SK-N-SH (cell line): ENCODE measurements at places on chromosomes 6 and 20. TPM values are rescaled to one million over a fixed set of nuclear protein-coding genes. Genes with fewer than 3 reads are reported as not detected.

Gene PRSS16
- polyA plus RNA-seq: 0.05 and 0.07 TPM in 2 replicates

Gene BPI
- not detected in 2 replicates for polyA plus RNA-seq

- H3K27me3 ChIP-seq: no peaks in the 10 kb centered on the region
- no peak for DNase-seq
- no peaks in the 10 kb centered on the region for H3K36me3 ChIP-seq
These were observed 99.9 kb downstream of the CAP2 start for GRCh38 chr6:17493286-17493685.

- no peaks in the 10 kb centered on the region; the same call in 1 of the 2 replicates for H3K4me1 ChIP-seq
- H3K27me3 ChIP-seq: no peaks in the 10 kb centered on the region
- no peak overlapping the region for H3K27ac ChIP-seq
These were observed 456.6 kb downstream of the PRKN start for GRCh38 chr6:162270966-162271365.

DNA sequence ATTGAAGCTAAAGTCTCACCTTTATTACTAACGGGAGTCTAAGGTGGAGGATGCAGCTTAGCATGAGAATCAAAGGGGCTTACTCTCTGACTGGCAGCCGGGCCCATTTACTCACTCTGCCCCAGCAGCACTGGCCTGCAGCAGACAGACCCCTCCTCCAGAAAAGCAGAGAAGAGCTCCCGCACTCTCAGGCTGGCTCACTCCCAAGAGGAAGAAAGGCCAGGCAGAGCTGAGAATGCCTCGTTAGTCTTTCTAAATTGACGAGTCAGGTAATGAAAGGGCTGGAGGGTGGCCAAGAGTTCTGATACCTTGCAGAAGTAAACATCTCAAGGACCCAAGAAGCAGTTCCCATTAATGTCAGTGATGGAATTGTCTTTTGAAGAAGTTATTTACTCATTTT, 44.5 kb upstream of the IL20RA start:
- no peaks in the 10 kb centered on the region for H3K4me1 ChIP-seq
- no peaks in the 10 kb centered on the region; the same call in 1 of the 2 replicates for H3K27me3 ChIP-seq
- no peak for DNase-seq
- H3K4me3 ChIP-seq: no peak overlapping the region
- H3K36me3 ChIP-seq: no peaks in the 10 kb centered on the region
- no peak overlapping the region for H3K27ac ChIP-seq

GRCh38 chr6:71473926-71474325, 185.3 kb downstream of the OGFRL1 start:
- peaks cover 11% of the 10 kb centered on the region; the same call in 1 of the 2 replicates for H3K4me1 ChIP-seq
- H3K27me3 ChIP-seq: no peaks in the 10 kb centered on the region
- no peaks in the 10 kb centered on the region for H3K36me3 ChIP-seq
- DNase-seq: no peak
- H3K27ac ChIP-seq: peak overlapping the region; percentile 32; the same call in 1 of the 2 replicates
- H3K4me3 ChIP-seq: no peak overlapping the region

- no peak overlapping the region for H3K4me3 ChIP-seq
- no peak overlapping the region for H3K27ac ChIP-seq
- H3K4me1 ChIP-seq: no peaks in the 10 kb centered on the region
- no peaks in the 10 kb centered on the region for H3K27me3 ChIP-seq
- no peaks in the 10 kb centered on the region for H3K36me3 ChIP-seq
These were observed 323.5 kb upstream of the HSF2 start for GRCh38 chr6:122075917-122076316.

DNA sequence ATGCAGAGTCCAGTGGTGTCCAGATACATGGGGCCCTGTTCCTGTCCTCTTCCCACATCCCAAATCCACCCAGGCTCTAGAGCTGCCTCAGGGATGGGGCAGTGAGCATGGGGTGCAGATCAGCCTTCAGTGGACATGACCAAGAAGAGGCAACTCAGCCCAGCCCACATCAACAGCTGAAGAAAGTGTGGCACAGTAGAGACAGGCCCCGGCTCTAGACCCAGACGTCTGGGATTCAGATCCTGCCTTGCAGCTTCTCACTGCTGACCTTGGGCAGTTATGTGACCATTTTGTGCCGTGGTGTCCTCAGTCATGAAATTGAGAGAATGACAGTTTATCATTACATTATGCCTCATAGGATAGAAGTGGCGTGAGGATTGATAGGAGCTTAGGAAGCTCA, 54.6 kb upstream of the CST7 start:
- H3K27me3 ChIP-seq: no peaks in the 10 kb centered on the region; the same call in 1 of the 2 replicates
- no peaks in the 10 kb centered on the region for H3K4me1 ChIP-seq
- no peaks in the 10 kb centered on the region for H3K36me3 ChIP-seq
- no peak overlapping the region for H3K27ac ChIP-seq

Gene EXOC2
- 10.6 and 12.8 TPM in 2 replicates for polyA plus RNA-seq

GRCh38 chr6:5537967-5538366, 276.7 kb downstream of the FARS2 start:
- no peaks in the 10 kb centered on the region for H3K36me3 ChIP-seq
- no peak overlapping the region for H3K4me3 ChIP-seq
- H3K4me1 ChIP-seq: peaks cover 9% of the 10 kb centered on the region
- H3K27me3 ChIP-seq: no peaks in the 10 kb centered on the region
- no peak for DNase-seq

Gene SUMO4
- polyA plus RNA-seq: not detected in 2 replicates

- no peak overlapping the region for H3K4me3 ChIP-seq
- H3K4me1 ChIP-seq: no peaks in the 10 kb centered on the region; the same call in none of the 2 replicates
- DNase-seq: no peak
- H3K36me3 ChIP-seq: no peaks in the 10 kb centered on the region
These were observed 146.0 kb upstream of the SCGN start for GRCh38 chr6:25506020-25506419.

DNA sequence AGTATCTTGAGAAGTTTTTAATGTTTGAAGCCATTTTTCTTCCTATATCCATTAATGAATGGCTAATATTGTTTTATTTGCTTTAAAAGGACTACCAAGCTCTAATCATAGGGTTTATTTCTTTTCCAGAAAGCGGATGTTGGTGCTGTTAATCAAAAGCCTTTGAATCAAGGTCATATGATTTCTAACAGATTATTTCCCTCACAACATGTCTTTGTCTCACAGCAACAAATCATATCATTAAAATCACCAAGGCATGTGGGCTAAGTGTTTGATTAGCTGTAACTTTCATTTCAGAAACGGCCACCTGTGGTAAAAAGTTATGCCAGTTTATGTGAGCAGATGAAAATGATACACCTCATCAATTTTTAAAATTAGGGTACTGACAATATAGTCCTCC, 21.7 kb downstream of the TRAF3IP2 start:
- no peak for DNase-seq
- H3K36me3 ChIP-seq: no peaks in the 10 kb centered on the region
- H3K4me3 ChIP-seq: no peak overlapping the region
- H3K27me3 ChIP-seq: no peaks in the 10 kb centered on the region

GRCh38 chr6:92942549-92942948, 476.8 kb downstream of the EPHA7 start:
- H3K27ac ChIP-seq: no peak overlapping the region
- H3K4me3 ChIP-seq: no peak overlapping the region
- H3K27me3 ChIP-seq: no peaks in the 10 kb centered on the region
- H3K4me1 ChIP-seq: no peaks in the 10 kb centered on the region

GRCh38 chr6:20582586-20583443, 48.6 kb downstream of the CDKAL1 start:
- no peak for DNase-seq
- H3K36me3 ChIP-seq: no peaks in the 10 kb centered on the region
- no peak overlapping the region for H3K27ac ChIP-seq
- no peaks in the 10 kb centered on the region for H3K4me1 ChIP-seq
- H3K4me3 ChIP-seq: no peak overlapping the region

Gene SLC22A16
- not detected in 2 replicates for polyA plus RNA-seq

Gene WFDC12
- not detected in 2 replicates for polyA plus RNA-seq

Gene TNXB
- 0.48 and 0.55 TPM in 2 replicates for polyA plus RNA-seq

GRCh38 chr6:157981132-157981394, 600 bp upstream of the SYNJ2 start:
- peak overlapping the region; percentile 87 for H3K4me3 ChIP-seq
- DNase-seq: no peak
- peaks cover 12% of the 10 kb centered on the region for H3K4me1 ChIP-seq

- DNase-seq: peak; percentile 89
- H3K36me3 ChIP-seq: no peaks in the 10 kb centered on the region
These were observed at the start of gene RIPPLY2 for GRCh38 chr6:83853178-83854000. Gene RIPPLY2, plus strand, starts transcription at chr6:83853360. Its CDS starts 57 bp downstream, at chr6:83853417.

GRCh38 chr6:21147995-21148394, 445.6 kb upstream of the SOX4 start:
- H3K27me3 ChIP-seq: no peaks in the 10 kb centered on the region
- no peak overlapping the region for H3K4me3 ChIP-seq
- no peak overlapping the region for H3K27ac ChIP-seq
- H3K36me3 ChIP-seq: no peaks in the 10 kb centered on the region

GRCh38 chr6:150403458-150404246, 34.8 kb downstream of the IYD start:
- no peak overlapping the region for H3K4me3 ChIP-seq
- no peak for DNase-seq
- H3K36me3 ChIP-seq: no peaks in the 10 kb centered on the region
- no peak overlapping the region for H3K27ac ChIP-seq

- H3K36me3 ChIP-seq: no peaks in the 10 kb centered on the region
- H3K4me3 ChIP-seq: no peak overlapping the region
- H3K27ac ChIP-seq: no peak overlapping the region
- no peaks in the 10 kb centered on the region; the same call in 1 of the 2 replicates for H3K4me1 ChIP-seq
These were observed 278.7 kb upstream of the CITED2 start for GRCh38 chr6:139653111-139653510.

Gene SPATS1
- not detected in 2 replicates for polyA plus RNA-seq

- no peaks in the 10 kb centered on the region for H3K27me3 ChIP-seq
- no peak for DNase-seq
- no peak overlapping the region for H3K27ac ChIP-seq
- no peak overlapping the region for H3K4me3 ChIP-seq
These were observed 8.8 kb downstream of the PPIL1 start for GRCh38 chr6:36865835-36866234.

DNA sequence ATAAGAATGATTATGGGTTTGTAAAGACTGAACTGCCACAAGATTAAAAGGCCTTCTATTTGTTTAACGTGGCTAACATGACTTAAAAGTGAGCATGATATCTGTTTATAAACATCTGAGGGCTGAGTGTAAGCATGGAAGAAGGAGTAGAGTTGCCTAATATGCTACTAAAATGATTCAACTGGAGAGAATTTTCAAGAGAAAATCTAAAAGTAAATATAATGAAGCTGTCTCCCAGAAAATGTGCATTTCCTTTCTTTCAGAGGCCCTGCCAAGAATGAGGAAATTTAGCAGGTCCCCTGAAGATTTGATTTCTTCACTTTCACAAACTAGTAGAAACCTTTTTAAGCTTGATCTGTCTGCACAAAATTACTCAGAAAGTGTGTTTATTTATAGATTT, 4.2 kb upstream of the EYA4 start:
- H3K4me3 ChIP-seq: no peak overlapping the region
- peaks cover 10% of the 10 kb centered on the region; the same call in 1 of the 2 replicates for H3K4me1 ChIP-seq
- H3K36me3 ChIP-seq: no peaks in the 10 kb centered on the region
- DNase-seq: no peak
- no peak overlapping the region for H3K27ac ChIP-seq
- H3K27me3 ChIP-seq: peaks cover 16% of the 10 kb centered on the region

DNA sequence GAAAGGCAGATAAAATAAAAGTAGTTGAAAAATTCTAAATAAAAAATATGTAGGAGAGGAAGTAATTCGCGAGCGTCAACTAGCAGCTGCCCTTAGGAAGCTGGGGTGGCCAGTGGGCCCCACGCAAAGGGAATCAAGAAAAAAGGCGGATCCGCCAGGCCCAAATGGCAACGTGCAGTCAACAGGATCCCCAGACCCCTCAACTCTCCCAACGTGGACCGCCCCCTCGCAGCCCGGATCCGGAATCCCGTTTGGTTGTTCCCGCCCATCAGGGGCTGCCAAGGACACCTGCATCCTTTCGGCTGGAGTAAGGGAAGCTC, 296 bp downstream of the DZANK1 start:
- peak overlapping the region; percentile 94 for H3K4me3 ChIP-seq
- no peaks in the 10 kb centered on the region for H3K4me1 ChIP-seq
- peak overlapping the region; percentile 96; the same call in 1 of the 2 replicates for H3K27ac ChIP-seq
- H3K36me3 ChIP-seq: peaks cover 13% of the 10 kb centered on the region
- peak; percentile 87 for DNase-seq

- H3K27ac ChIP-seq: no peak overlapping the region
- H3K36me3 ChIP-seq: no peaks in the 10 kb centered on the region
- H3K4me3 ChIP-seq: no peak overlapping the region
- H3K27me3 ChIP-seq: no peaks in the 10 kb centered on the region
- DNase-seq: peak; percentile 79
These were observed 34.7 kb downstream of the SLC2A4RG start for GRCh38 chr20:63774306-63774705.

GRCh38 chr6:26550250-26550993, 12.3 kb downstream of the HMGN4 start:
- DNase-seq: peak; percentile 85
- peak overlapping the region; percentile 49 for H3K4me3 ChIP-seq
- H3K27me3 ChIP-seq: no peaks in the 10 kb centered on the region
- H3K4me1 ChIP-seq: peaks cover 3% of the 10 kb centered on the region

Gene BTN1A1
- not detected in 2 replicates for polyA plus RNA-seq

Gene PRICKLE4
- polyA plus RNA-seq: 3.9 and 5.0 TPM in 2 replicates

Gene MACROD2
- polyA plus RNA-seq: 0.24 and 0.33 TPM in 2 replicates

- no peaks in the 10 kb centered on the region for H3K27me3 ChIP-seq
- peaks cover 14% of the 10 kb centered on the region; the same call in 1 of the 2 replicates for H3K4me1 ChIP-seq
- H3K4me3 ChIP-seq: no peak overlapping the region
- no peaks in the 10 kb centered on the region for H3K36me3 ChIP-seq
- peak overlapping the region; percentile 95 for H3K27ac ChIP-seq
These were observed 212.3 kb upstream of the ZNF217 start for GRCh38 chr20:53805895-53806384.

GRCh38 chr6:80173411-80173810, 66.9 kb downstream of the BCKDHB start:
- no peak overlapping the region for H3K27ac ChIP-seq
- H3K27me3 ChIP-seq: no peaks in the 10 kb centered on the region
- H3K4me3 ChIP-seq: no peak overlapping the region
- DNase-seq: no peak
- peaks cover 11% of the 10 kb centered on the region for H3K36me3 ChIP-seq

GRCh38 chr6:2185466-2185865, 59.9 kb downstream of the GMDS start:
- H3K36me3 ChIP-seq: no peaks in the 10 kb centered on the region
- DNase-seq: no peak
- no peak overlapping the region for H3K4me3 ChIP-seq
- no peak overlapping the region for H3K27ac ChIP-seq
- 0 out of 2 replicates have a peak, but pooled peaks cover 5% of the 10 kb centered on the region for H3K4me1 ChIP-seq

Gene SLC22A7
- not detected in 2 replicates for polyA plus RNA-seq

GRCh38 chr6:39961178-39961577, 26.9 kb upstream of the MOCS1 start:
- H3K4me1 ChIP-seq: no peaks in the 10 kb centered on the region
- H3K27ac ChIP-seq: no peak overlapping the region
- H3K36me3 ChIP-seq: no peaks in the 10 kb centered on the region
- H3K4me3 ChIP-seq: no peak overlapping the region

- no peak for DNase-seq
- H3K27ac ChIP-seq: no peak overlapping the region
- peaks cover 88% of the 10 kb centered on the region for H3K27me3 ChIP-seq
- H3K4me3 ChIP-seq: no peak overlapping the region
- H3K4me1 ChIP-seq: no peaks in the 10 kb centered on the region
These were observed 9.0 kb upstream of the BHLHE23 start for GRCh38 chr20:63015662-63016361.
